ENCODE measurements at places on chromosomes 2 and 18.

GRCh38 chr2:1626271-1626681, 118.0 kb downstream of the PXDN start:
- no peak for DNase-seq

DNA sequence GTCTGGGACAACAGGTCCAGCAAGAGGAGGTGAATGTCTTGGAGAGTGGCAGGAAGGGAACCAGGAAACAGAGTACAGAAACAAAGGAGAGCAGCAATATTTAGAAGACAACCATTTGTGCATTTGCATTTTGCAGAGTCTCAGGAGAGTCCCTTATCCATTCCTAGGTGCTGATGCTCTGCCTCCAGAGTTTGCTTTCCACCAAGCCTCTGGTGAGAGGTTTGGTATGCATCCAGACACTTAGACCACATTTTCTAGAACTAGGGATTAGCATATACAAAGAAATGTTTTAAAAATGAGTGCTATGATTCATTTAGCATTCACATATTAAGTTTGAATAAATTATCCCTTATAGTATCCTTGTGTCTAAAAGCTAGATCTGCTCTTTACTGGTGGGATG, 18.5 kb upstream of the LRATD1 start:
- no peak for DNase-seq

GRCh38 chr2:236070236-236070635, 98.0 kb downstream of the GBX2 start:
- DNase-seq: no peak

DNA sequence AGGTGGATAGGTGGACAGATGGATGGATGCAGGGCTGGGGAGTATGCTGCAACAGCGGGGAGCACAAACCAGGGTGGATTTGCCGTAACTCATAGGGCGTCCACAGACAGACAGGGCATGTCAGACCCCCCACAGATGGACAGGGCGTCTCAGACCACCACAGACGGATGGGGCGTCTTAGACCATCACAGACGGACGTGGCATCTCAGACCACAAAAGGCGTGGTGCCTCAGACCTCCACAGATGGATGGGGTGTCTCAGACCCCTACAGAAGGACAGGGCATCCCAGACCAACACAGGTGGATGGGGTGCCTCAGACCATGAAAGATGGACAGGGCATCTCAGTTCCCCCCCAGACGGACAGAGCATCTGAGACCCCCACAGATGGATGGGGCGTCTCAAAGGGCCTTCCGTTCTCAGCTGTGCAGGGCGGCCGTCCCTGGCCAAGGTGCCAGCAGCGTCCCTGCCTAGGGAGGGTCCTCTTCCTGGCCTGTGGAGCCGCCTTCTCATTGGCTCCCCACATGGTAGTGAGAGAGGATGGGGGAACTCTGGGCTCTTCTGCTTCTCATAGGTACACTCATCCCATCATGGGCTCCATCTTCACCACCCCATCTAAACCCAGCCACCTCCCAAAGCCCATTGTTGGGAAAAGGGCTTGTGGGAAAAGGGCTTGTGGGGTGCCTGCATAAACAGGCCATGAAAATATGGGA, 2.1 kb downstream of the ANKMY1 start:
- DNase-seq: no peak

- no peak for DNase-seq
Measured at GRCh38 chr2:229249536-229249935, 21.6 kb downstream of the PID1 start.

DNA sequence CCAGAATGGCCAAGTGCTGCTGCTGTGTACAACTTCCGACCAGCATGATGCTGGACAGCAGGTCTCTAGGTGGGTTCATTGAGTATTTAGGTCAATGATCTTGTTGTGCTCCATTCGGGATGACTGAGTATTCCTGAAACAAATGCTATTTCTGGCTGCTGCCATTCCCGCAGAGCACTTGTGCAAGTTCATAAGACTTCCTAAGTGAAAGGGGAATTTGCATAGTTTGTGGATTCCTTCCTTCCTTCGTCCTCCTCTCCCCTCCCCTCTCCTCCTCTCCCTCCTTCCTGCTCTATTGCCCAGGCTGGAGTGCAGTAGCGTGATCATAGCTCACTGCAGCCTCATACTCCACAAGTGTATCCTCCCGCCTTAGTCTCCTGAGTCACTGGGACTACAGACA, 40.4 kb downstream of the LDLRAD4 start:
- no peak for DNase-seq

GRCh38 chr2:99504844-99505584, 15.2 kb upstream of the REV1 start:
- DNase-seq: no peak

DNA sequence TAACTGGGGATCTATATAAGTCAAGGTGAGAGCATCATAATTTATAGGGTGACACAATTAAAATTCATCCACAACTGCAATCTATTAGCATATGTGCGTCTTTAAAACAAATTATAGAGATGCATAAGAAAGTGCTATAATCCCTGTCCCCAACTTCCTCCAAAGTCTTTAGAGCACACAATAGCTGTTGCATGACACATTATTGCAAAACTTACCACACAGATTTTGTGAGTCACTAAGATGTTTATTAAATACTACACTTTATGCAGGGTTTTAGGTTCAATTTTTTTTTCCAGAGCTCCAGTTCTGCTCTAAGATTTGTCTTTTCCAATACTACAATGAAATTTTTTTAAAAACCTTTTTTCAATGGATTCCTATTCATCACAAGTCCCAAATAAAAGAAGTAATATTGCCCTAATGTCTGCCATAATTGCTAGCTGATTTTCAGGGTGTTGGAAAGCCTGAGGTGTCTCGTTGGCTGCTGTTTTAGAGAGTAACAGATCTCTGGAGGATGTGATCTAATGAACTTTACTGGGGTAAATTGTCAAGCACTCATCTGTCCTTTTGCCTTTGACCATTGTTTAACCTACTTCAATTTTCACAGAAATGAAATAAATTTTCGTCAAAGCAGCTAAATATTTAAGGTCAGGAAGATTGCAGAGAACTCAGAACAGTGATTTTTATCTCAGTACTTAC, 250.5 kb upstream of the NETO1 start:
- no peak for DNase-seq

DNA sequence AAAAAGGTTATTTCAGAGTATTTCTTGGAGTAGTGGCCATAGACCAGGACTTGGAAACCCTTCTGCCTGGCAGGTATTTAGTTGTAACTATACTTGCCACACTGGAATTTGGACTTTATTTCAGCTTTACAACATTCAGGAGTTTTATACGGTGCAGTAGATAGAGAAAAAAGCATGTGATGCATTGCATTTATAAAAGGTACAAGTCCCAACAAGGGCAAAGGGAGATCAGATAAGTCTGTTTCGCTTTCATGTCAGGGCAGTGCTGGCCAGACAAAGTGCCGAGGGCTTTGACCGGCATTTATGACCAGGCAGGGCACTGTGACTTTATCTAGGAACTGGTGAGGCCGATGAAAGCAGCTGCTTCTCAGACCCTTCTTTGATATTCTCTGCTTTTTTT, 145.4 kb downstream of the RTN4 start:
- DNase-seq: no peak

GRCh38 chr2:173782681-173783080, 182.5 kb downstream of the SP3 start:
- no peak for DNase-seq

GRCh38 chr18:73879766-73880165, 267.9 kb downstream of the FBXO15 start:
- DNase-seq: no peak

DNA sequence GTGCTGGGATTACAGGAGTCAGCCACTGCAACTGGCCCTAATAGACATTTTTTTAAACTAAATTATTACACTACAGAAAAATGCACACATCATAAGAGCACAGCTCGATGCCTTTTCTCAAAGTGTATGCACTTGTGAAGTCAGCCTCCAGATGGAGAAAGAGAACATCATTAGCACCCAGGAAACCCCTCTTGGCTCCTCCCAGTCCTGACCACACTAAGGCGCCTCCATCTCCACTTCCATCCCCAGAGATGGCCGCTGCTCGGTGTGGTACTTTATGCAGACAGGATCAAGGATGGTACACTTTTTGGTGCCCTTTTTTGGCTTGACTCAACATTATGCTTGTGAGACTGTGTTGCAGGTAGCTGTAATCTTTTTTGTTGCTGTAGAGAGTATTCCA, 34.8 kb downstream of the RRM2 start:
- DNase-seq: no peak

DNA sequence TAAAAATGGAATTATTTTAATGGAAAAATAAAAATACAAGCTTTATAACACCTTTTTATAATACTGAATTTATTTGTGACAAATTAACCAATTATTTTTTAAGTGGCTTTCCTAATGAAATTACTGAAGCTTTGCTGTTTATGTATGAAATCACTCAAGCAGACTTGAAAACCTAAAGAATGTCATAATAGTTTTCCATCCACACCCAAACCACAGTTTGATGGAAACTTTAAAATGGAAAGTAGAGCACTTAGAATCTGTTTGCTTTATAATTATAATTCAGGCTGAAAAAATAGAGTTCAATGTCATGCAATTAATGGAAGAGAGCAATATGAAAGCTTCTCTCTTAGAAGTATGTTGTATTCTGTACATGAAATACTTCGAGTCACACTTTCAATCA, 31.6 kb upstream of the WDR75 start:
- no peak for DNase-seq

DNA sequence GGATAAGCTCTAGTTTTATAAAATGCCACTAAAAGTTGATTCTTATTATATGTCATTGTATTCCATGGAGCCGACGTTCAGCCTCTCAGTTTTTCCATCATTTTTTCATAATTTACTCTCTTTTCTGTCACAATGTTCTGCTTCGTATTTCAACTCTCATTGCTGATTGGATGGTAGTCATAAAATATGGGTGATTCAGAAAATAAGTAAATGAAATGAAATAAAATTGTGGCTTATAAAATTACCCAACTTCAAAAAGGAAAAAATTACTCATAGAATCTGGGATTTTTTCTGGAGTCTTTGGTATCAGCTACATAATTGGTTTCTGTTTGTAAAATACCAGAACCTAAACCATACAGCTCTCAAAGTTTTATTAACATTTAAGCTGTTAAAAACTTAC, 139.7 kb upstream of the ITGA4 start:
- DNase-seq: no peak

- DNase-seq: no peak
Measured at GRCh38 chr18:13730481-13730880, 4.0 kb downstream of the RNMT start.

DNA sequence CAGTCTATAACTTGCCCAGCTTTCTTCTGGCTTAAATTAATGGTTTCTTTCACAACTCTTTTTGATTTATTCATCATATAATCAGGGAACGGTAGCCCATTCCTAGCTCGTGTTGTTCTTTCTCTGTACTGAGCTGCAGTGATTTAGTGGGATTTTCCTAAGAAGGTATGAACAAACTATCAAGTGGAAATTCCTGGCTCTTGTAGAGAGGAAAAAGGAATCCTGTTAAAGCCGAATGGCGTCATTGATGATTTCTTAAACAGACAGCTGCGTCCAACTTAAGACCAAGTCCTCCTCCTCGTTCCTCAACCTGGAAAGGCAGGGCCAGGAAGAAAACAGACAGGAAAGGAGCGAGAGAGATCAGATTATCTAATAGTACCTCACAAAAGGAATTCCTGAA, 69.2 kb upstream of the CABLES1 start:
- no peak for DNase-seq

DNA sequence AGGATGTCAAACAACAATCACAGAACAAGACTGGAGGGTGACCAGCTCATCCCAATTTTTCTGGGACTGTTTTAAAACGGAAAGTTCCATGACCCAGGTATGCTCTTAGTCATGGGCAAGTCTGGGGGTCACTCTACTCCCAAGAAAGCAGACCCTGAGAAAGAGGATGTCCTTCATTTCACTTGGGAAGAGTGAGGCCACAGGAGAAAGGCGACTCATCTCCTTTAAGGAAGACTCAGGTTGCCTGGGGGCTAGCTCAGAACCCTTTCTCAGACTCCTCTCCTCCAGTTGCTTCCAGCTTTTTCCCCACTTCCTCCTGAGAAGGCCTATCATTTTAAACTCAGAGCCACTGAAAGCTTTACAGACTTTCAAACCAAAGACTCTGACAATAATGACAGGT, 9.3 kb downstream of the RNF152 start:
- DNase-seq: no peak

DNA sequence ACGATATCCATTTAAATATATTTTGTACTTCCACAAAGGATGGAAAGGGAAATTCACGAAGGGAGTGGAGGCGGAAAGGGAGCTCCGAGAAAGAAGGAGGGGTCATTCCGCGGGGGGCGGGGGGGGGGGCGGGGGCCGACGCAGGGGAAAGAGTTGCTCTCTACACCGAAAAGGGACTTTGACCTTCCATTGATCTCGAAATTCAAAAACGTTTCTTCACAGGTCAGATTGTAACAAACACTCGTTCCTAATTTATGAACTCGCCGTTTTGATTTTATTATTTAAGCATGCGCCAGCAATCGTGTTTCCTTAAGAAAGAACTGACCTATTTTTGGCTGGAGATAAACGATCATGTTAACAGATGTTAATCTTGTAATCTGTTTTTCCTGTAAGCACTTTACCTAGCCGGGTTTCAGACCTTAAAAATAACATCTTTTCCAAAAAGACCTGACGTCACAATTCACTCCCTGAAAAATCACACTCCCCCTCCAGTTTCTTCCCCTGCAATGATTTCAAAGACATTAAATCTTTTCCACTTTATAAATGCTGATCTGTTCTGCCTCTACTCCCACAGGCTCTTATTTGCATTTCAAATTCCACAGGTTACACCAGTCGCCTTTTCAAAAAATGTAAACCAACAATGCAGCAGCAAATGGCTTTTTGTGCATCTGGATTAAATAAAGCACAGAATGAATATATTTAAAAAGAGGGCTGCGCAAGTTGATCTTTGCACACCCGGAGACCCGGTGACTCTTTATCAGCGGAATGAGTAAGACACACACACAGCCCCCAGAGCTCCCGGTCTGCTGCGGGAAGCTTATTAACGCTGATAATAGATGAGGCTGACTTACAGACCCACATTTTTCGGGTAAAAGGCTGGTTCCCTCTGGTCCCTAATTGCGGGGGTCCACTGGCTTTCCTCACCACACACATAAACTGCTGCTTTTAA, 1.6 kb downstream of the ZNF516 start:
- DNase-seq: no peak

DNA sequence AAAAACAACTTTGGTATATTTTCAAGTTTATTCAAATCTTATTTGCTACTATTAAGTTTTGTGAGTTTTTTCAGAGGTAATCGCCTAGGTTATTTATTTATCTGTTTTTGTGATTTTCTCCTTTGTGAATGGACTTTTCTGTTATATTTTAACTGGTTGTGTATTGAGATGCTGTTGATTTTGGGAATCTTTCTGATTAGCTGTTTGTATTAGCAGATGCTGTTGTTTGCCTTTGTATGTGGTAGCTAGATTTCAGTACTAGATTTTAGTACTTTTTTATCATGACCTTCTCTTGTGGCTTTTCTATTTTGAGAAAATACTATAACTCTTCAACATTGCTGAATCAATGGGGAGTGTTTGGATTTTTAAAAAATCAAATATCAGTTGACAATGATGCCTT, 42.4 kb downstream of the TSHZ1 start:
- DNase-seq: no peak

DNA sequence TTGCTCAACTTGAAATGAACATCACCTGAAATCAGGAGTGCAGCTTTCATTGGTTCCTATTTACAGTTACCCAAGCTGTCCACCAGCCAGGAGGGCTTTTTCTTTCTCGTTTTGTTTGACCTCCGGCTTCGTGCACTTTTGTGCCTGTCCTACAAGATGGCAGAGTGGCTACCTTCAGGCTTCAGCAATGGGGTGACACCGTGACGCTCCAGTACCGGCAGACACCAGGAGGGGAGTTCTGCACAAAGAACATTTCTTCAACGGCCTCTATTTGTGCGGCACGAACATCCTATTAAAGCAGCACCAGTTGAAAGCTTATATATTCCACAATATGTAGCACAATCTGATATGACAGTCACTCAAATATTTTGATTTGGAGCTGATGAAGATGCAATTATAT, 18.3 kb downstream of the RNASEH1 start:
- DNase-seq: no peak

Measured in stimulated activated CD4-positive, alpha-beta T cell treated with anti-CD3 and anti-CD28 coated beads, Interleukin-2, amount 100 ng/mL, for 24 hours (primary cell).